ENCODE measurements at places on chromosomes 7 and 10.

DNA sequence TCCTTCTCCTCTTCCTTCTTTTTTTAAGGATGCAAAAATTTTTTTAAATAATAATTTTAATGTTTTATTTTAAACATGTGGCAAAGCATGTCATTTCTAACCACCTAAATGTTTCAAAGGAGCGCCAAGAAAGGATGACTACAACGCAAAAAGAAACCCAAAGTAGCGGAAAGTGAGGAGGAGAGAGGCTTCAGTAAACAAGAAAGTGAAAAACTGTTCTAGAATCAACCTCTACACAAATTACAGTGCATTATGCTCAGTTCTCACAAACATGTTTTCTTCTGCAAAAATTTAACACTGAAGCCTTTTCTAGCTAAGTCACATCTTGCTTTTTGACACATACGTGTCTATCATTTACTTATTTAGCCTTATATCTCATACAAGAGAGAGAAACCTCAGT lies 948.6 kb downstream of the GATA3 start:
- no peak for DNase-seq

DNA sequence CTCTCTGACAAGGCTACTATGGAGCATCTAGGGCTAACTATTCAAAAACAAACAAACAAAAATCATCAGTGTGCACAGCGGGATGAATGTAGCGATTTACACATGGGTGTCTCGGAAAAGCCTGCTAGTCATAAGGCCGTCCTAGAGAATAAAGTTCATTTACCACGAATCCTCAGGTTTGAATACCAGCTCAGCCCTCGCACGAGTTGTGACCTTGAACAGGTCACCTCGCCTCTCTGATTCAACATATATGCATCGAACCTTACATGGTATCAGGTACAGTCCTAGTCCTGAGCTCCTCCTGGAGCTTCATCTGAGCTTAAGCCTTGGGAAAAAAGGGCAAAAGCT lies 572 bp downstream of the ATP5MF start:
- no peak for DNase-seq

DNA sequence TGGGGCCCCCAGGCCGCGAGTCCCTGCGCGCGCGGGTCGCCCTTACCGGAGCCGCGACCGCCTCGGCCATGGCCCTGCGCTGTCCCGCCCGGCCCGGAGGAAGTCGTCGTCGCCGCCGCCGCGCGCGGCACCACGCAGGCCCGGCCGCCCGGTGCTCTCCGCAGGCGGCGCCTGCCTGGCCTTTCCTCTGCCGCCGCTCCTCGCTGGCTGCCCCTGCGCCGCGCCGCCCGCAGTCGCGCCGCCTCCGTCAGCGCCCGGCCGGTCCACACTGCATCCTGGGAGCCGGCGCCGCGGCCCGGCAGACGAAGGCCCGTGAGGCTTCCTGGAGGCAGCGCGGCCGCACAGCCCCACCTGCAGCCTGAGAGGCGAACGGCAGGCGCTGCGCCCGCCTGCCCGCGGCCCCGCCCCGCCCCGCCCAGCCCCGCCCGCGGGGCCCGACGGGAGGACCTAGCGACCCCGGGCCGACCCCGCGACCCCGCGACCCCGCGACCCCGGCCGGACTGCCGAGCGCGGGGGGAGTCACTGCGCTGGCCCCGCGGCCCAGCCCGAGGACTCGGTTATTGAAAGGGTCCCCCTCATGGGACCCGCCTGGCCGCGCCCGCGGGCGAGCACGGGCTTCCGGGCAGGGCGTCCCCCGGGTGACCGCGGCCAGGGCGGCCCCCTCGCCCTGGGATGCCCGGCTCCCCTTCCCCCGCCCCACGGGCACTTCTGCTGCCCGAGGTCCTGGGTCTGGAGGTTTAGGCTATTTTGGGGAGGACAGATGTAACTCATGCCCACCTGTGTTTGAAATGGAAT lies at the start of gene ZNF746:
Gene ZNF746, minus strand, starts transcription at position 343 of the 795 bp plus-strand sequence. Its CDS starts 273 bp downstream, at position 70.
- DNase-seq, result peak; percentile 92

DNA sequence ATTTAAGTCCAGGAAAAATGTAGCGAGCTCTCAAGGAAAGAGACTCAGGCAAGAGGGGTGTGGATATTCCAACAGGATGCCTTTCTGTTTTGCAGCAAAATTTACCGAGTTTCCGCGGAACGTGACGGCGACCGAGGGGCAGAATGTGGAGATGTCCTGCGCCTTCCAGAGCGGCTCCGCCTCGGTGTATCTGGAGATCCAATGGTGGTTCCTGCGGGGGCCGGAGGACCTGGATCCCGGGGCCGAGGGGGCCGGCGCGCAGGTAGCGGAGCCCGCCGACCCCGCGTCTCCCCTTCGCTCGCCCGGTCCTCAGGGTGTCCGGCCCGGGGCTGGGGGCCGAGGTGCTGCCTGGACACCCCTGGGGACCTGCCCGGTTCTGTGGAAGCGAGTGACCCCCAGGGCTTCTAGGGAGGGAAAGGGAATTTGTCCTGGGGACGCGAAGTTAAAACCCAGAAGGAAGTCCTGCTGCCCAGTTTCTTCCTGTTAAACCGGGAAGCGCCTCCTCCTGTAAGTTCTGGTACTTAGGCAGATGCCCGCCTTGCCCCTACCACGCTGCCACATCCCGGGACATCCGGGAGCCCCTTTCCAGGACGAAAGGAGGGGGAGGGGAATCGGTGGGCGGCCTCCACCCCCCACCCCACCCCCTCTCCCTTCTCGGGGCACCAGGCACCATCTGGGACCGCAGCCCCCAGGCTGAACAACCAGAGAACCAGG lies 2.5 kb downstream of the VSTM2A start:
- DNase-seq, result no peak

- DNase-seq, result no peak
These were observed 19.1 kb upstream of the SVOPL start for GRCh38 chr7:138720286-138720685.

- DNase-seq, result peak; percentile 30
These were observed 9.8 kb downstream of the PODXL start for GRCh38 chr7:131546583-131547141.

Measured in suppressor macrophage (primary cell).